ENCODE measurements at places on chromosomes 3 and 15.
A peak's percentile ranks its signal among the peaks of the same experiment; 100 is the strongest.

GRCh38 chr3:195123281-195123691, 147.7 kb downstream of the XXYLT1 start:
- no peak for DNase-seq

- DNase-seq, result peak; percentile 95
These were observed 51.5 kb upstream of the GSK3B start for GRCh38 chr3:120145542-120146285.

GRCh38 chr3:183494341-183494740, 61.2 kb downstream of the KLHL6 start:
- DNase-seq, result no peak

DNA sequence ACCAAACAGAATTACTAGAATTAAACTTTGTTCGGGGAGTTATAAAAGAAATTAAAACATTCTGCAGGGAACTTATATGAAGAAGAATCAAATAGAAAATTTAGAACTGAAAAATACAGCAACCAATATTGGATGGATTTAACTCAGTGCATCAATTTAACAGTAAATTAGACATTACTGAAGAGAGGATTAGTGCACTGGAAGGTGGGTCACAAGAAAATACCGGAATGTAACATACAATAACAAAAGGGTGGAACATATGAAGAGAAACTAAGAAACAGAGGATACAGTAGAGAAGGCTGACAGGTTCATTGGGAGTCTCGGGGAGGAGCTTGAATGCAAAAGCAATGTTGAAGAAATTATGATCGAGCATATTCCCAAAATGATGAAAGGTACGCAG, 56.3 kb downstream of the CDIN1 start:
- DNase-seq, result no peak

GRCh38 chr3:195040094-195040493, 230.9 kb downstream of the XXYLT1 start:
- DNase-seq, result no peak

- DNase-seq, result peak; percentile 4
These were observed 353.3 kb downstream of the PLCL2 start for GRCh38 chr3:17238023-17238422.

GRCh38 chr15:66094331-66094730, 159.2 kb downstream of the MEGF11 start:
- no peak for DNase-seq

GRCh38 chr3:49177073-49177472, 5.7 kb downstream of the KLHDC8B start:
- DNase-seq, result no peak

DNA sequence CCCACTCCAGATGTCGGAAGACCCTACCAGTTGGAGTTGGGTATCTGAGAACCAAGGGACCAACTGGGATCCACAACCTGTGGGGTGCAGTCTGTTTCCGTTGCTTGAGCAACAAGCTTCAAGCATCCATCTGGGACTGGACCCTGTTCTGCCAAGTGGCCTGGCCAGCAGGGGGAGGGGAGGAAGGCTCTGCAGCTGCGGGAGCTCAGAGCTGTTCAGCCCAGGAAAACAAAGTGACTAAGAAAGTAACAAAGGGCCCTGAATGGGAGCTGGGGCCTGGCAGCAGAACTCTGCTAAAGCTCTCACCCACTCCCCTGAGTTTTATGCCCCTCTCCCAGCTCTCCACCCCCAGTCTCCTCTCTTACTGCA, 2.7 kb downstream of the TYRO3 start:
- no peak for DNase-seq

DNA sequence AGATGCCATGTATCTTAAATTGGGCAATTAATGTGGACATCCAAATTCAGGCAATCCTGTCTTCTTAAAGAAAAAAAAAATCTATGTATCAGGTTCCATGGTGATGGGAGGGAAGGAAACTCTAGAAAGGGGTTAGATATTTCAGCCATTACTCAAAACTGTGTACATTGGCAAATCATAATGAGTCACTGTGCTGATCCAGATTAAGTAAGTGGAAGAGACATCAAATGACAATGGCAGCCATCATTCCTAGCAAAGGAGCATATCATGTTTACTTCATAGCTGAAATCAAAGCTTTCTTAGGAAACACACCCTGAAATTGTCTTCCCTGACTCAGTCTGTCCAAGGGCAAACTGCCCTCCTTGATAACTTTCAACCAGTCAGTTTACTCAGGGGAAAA, 713.3 kb upstream of the GBE1 start:
- no peak for DNase-seq

DNA sequence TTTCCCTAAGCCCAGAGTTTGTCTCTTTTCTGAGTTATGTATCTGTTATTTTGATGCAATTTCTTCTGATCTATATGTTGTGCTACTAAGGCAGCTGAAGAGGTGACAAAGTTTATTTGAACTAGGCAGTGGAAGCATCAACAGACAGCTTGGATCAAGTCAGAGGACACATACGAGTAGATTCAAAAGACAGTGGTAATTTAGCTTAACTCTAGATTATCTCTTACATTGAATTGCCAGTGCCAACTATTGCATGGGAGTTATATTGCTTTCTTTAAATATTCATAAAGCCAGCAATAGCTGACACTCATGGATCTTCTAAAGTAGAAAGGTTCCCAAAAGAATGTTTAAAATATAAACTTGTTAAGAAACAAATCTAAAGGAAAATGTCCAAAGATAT, 37.3 kb upstream of the CCDC66 start:
- DNase-seq, result no peak

GRCh38 chr3:170425491-170426239, 7.0 kb downstream of the CLDN11 start:
- DNase-seq, result no peak

DNA sequence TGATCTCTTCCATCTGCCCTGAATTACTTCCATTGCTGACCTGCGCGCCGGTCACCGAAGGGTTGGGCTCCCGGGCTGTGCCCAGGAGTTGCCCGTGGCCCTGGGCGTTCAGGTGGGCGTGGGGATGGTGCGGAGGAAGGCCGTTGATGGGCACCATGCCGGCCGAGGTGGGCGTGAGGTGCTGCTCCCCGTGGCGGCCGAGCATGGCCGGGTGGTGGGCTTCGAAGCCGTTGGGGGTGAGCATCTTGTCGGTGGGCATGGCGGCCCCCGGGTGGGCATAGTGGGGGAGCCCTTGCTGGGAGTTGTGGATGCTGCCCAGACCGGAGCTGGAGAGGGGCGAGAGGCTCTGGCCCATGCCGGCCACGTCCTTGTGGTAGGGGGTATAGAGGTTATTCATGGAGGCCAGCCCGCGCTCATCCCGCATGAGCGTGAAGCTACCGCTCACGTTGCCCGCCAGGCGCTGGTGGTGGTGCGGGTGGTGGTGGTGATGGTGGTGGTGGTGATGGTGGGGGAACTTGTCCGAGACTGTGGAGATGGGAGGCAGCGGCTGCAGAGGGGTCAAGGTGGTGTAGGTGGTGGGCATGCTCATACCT, 1.0 kb downstream of the ONECUT1 start:
- no peak for DNase-seq

- DNase-seq, result no peak
These were observed 25.9 kb downstream of the PRR20G start for GRCh38 chr3:127261925-127262324.

DNA sequence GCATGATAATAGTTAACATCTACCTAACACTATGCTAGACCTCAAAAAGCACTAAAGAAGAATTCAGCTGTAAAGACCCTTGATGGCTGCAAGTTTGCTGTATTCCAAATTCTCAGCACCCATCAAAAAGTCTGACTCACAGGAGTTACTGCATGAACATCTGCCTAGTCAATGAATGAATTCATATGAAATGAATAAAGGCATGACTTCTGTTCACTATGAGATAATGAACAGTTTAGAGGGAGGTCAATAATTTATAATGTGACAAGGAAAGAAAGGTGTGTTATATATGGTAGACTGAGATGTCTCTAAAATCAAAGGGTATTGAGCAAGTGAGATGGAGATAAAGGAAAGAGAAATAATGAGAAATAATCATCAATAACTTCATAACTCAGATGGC, 508.2 kb upstream of the TGFBR2 start:
- DNase-seq, result peak; percentile 7

DNA sequence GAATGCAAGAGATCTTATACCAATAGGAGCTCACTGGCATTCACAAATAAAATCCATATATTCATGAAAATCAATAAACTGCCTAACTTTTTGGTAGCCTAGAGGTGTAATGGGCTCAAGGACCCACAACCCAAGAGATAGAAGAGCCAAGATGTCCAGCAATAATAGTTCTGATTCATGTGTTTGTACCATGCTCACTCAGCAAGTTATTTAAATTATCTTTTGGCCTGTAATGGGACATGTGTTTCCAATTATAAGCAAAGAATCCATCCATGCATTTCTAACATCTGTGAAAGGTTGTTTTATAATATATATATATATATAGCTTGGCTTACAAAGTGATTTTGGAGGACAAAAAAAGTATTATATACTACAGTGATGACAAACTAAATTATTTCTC, 29.7 kb upstream of the SHC4 start:
- no peak for DNase-seq

- peak; percentile 4 for DNase-seq
These were observed at the start of gene KY for GRCh38 chr3:134650431-134651346. TSS of gene KY (minus strand) at chr3:134651022. CDS start at chr3:134650960, 62 bp downstream.

GRCh38 chr3:154657218-154657617, 227.2 kb upstream of the GPR149 start:
- no peak for DNase-seq

DNA sequence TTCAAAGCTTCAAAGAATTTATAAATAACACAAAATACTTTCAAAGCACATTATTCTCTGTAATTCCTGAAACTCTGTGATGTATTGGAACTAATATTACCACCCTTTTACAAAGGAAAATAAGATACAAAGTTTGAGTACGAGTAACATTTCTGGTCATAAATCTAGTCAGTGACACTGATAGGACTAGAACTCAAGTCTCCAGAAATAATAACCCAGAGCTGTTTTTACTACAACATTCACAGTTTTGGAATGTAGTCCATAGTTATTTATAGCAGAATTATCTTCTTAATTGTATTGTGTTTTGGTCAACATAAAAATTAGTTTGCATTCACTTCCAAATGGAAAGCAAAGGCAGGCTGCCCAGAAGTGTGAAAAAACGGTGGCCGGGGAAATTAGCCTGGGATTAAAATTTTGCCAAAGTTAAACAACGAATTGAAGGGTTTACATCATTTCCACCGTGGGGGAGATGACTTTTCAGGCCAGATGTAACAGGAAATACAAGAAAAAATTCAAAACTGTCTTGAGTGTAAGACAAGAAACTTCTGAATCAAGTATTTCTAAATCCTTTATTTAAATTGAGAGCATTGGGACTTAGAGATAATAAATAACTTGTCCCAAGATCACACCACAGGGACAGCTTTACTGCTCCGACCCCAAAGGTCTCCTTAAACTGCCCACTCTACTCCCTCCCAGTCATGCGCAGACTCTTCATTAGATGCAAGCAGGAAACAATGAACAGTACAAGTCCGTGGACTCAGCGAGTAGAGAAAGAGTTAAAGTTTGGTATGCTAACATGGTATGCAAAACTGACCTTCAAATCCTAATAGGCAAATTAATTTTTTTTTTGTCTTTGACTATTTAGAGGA, 74.3 kb upstream of the VGLL4 start:
- peak; percentile 63 for DNase-seq

DNA sequence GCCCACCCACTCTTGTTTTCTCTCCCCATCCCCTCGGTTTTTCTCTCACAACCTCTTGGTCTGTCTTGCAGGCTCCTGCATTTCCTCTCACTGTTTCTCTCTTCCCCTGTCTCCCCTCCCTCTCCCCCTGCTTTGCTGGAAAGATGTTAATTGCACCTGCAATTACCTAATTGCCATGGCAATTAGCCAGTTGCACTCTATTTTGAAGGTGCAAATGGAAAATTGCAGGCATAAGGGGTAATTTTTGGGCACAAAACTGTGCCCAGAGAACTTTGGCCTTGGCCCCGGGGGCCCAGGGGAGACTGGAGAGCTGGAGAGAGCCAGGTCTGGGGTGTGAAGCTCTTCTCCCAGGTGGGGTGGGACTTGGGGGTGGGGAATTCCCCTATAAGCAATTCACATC, 164.5 kb upstream of the TLE3 start:
- DNase-seq, result no peak

DNA sequence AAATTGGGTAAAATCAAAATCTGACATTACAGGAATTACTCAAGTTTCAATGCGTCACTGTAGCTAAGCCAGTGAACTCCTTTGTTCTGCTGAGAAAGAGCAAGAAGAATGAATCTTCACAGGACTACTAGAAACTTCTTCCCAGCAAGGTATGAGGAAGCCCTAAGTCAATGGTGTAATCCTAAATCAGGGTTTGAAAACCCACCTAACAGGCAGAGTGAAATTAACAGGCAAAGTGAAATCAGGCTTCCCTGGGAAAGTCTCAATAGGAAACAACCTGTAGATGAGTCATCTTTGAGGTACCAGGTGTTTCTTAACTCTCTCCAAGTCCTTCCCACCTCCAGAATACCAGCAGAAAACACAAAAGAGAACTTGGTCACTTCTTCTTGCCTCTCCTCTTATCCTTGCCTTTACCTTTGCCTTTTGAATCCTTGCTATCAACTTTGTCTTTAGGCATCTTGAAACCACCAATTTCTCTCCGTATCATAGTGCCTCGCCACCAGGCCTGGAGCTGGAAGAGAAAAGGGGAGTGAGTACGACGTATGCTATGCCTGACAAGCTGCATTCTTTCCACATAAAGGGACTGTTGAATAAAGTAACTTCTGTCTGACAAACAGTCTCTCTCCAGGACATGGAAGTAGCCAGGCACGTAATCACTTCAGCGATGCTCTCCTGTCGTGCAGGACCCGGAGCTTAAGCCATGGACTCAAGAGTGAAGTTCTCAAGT, 60.6 kb upstream of the RPL35A start:
- peak; percentile 55 for DNase-seq

- DNase-seq, result no peak
These were observed 104.5 kb downstream of the RARB start for GRCh38 chr3:25532431-25533162.

GRCh38 chr3:95705786-95706418, 1108.5 kb upstream of the EPHA6 start:
- DNase-seq, result peak; percentile 23
